ENCODE measurements at places on chromosomes 7 and 10.

DNA sequence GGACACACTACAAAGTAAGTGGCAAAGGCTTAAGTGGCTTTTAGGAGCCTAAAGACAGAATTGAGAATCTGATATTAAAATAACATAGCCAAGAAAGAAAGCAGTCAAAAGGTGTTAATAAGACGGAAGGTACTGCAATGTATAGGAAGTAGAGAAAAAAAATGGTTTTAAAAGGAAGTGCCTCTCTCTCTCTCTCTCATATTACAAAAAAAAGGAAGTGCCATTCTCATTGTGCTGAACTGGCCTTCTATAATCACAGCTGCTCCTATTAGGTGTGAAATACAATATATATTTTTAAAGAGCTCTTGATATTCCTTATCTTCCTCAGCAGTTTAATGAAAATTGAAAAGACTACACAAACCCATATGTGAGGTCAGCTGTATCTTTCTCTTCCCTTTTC lies 199.4 kb upstream of the NPVF start:
- DNase-seq: no peak

GRCh38 chr7:135971366-135971725 lies 5.8 kb downstream of the MTPN start:
- DNase-seq: no peak

DNA sequence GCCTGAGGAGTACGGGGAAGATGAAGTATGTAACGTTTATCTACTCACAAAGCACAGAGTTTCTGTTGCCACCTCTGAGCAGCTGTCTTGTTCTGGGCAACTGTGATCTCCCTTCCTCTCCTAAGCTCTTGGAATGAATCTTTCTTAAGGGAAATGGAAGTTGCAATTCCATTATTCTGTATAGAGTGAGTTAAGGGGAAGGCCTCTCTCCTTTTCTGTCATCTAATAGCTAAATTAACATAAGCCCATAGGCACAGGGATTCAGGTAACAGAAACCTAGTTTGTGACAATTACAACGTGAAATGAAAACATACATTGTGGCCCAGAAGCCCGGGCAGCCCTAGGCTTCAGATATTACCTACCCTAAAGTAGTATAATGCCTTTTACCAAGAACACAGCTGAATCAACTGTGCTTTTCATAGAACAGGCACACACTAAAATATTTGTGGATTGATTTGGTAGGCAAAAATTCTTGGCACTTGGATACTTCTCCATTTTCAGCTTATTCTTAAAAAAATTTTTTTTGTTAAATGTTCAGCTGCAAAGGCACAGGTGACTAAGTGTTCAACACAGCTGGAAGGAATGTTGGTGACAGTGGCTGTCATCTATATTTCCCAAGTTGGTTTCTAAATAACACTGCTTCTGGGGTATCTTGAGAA lies 3.8 kb upstream of the PDCD4 start:
- no peak for DNase-seq

- no peak for DNase-seq
Measured at GRCh38 chr7:131623154-131623553, 66.7 kb upstream of the PODXL start.

DNA sequence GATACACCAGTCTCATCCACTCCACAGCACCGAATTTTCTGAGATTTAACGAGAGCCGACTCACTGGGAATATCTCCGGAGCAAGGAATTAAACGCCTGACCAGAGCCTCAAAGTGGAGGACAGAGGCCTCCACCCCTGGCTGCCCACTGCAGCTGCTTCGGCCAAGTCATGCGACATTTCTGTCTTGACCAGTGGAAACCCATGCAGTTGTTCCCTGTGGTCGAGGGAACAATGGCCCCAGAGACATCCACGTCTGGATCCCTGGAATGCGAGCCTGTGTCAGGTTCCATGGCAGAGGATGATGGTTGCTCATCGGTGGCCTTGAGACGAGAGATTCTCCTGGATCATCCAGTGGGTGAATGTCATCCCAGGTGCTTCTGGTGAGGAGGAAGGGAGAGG lies 65.7 kb upstream of the INSIG1 start:
- DNase-seq: no peak

DNA sequence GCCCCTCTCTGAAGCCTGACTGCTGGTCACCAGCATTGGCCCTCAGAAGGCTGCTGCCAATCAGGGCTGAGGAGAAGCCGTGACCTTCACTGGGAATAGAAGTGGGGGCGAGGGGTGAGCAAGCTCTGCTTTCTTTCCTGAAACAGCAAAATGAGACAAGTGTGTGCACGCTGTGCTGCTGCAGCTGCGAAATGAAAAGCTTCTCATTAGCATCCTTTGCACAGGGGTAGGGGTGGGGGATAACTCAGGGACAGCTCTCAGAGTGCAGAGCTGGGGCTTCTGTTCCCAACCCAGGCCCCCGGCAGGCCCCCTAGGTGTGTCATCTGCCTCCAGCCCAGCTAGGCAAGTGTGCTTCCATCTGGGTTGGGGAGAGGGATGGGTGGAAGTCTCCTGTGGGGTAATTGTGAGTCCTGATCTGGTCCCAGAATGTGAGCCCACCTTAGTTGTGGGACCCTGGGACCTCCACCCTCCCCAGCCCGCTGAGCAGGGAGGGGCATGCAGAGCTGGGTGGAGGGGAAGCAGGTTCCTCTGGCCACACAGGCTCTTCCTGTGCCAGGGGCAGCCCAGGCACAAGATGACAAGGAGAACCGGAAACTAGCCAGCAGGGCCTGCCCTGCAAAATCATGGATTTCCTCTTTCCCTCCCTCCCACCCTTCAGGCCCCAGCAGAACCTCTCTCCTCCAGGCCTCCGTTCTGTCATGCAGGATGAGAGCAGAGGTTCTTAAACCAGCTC lies 22.2 kb downstream of the ZNF467 start:
- DNase-seq: no peak

GRCh38 chr7:30617359-30617758 lies 22.7 kb downstream of the GARS1 start:
- no peak for DNase-seq

- no peak for DNase-seq
Measured at GRCh38 chr7:21867226-21867625, 78.5 kb downstream of the CDCA7L start.

GRCh38 chr10:48543182-48543844 lies 61.6 kb downstream of the ARHGAP22 start:
- no peak for DNase-seq

- DNase-seq: peak; percentile 39
Measured at GRCh38 chr7:80151274-80151665, 16.6 kb downstream of the GNAI1 start.

GRCh38 chr7:22447008-22447407 lies 53.0 kb downstream of the STEAP1B start:
- DNase-seq: no peak

DNA sequence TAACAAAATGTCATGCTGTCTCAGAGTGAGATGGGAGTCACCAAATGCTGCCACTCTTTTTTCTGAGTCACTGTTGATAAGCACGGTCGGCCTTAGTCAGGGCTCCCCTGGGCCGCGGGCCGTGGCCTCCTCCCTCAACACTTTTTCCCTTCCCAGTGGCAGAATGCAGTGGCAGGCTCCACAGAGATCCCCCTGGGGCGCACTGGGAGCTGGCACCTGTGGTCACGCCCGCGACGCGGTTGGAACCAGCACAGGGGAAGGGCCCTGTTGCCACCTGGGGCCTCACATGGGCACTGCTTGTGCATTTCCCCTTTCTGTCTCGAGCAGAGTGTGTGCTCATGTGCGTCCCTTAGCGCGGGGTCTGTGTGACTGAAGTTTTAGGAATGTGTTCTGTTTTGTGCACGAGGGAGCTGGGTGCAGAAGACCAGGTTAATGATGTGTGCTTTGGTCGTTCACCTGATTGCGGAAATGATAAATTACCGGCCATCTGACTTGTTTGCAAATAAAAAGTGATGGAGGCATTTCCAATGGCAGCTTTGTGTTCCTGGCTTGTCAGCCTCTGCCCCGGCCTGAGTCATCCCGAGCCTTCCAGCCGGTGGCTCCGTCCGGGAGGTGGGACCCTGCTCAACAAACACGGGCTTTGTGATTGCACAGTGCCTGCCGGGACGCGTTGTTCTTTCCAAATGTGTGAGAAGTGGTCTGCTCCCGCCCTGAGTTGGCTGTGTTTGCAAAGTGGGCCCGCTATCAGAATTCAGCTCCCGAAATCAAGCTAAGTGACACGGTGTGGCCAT lies 100.7 kb downstream of the NKX6-2 start:
- peak; percentile 89 for DNase-seq

DNA sequence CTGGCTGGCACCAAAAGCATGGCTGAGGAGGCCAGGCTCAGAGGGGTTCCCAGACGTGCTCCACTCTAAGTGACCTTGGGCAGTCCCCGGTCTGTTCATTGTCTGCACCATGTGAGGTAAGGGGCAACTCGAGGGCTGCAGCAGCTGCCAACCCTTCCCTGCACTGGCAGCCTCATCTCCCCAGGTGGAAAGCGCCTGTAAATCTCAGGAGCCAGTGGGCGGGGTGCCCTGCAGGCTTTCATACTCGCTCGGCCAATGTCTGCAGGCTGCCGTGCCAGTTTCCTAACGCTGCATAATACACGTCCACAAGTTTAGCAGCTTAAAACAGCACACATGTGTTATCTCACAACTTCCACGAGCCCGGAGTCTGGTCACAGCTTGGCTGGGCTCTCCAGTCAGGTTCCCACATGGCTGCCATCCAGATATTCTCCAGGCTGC lies 12.6 kb upstream of the GDF10 start:
- DNase-seq: no peak

DNA sequence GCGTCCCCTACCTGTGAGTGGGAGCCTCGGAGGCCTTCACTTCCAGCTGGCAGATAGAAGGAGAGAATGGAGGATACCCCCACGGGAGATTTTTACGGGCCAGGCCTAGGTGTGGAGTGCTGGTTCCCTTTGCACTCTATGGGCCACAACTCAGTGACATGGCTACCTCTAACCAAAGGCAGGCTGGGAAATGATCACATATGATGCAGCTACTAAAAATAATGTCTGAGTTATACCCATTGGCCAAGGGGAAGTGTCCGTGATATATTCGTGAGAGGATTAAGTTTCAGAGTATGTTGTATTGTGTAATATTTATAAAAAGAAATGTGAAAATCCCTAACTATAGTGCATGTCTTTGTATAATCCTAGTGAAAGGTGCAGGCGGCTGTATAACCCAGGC lies 13.5 kb upstream of the HIPK2 start:
- no peak for DNase-seq

- DNase-seq: peak; percentile 93
Measured at GRCh38 chr10:87094373-87095235, at the start of the genes GLUD1 and SHLD2. Gene GLUD1, minus strand, starts transcription at chr10:87094843. Its CDS starts 74 bp downstream, at chr10:87094769. Gene SHLD2, plus strand, starts transcription at chr10:87095206. Its CDS starts 56,149 bp downstream, at chr10:87151355.

DNA sequence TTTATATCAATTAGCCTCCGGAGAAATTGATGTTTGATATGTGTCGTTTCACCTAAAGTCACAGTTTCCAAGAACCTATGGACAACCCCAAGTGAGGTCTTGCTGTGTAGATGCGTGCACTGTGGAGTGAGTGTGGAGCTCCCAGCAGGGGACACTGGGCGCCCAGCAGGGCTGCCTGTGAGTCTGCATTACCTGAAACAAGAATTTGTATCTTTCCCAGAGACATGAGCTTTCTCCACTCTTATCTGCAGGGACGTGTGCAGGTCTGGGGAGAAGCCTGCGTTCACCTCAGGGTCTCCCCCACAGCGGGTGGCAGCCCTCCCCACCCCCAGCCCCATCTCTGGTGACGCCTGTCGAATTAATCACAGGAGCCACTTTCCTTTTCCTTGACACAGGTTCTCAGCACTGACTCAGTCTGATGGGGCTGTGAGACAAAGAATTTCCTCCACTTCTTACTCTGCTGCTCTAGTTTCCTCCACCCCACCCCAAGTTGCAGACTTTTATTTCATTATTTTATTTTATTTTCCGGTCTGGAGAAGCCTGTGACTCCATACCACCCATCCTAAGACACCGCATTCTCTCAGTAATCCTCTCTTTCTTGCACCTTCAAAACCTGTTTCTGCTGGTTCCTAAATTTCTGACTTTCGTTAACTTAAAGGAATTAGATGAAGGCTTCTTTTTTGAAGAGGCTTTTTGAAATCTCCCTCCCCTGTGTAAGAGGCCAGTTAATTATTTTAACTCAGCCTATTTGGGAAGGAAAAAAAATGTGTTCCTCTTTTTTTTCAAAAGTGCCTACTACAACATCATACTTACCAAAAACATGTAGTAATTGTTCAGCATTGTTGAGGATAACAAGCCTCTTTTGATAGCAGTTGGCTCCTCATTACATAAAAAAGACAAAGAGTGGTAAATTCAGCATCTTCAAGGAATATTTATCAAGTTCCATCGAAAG lies 17.0 kb upstream of the INSIG1 start:
- no peak for DNase-seq

GRCh38 chr7:74454021-74454924 lies 567 bp downstream of the GTF2IRD1 start:
- DNase-seq: no peak

- DNase-seq: peak; percentile 86
Measured at GRCh38 chr7:129829737-129830631, 122.8 kb downstream of the UBE2H start.

- no peak for DNase-seq
Measured at GRCh38 chr10:31136930-31137885, 105.5 kb upstream of the ZNF438 start.
